ENCODE measurements at places on chromosomes 1 and 21.
A peak's percentile ranks its signal among the peaks of the same experiment; 100 is the strongest.

- no peak for DNase-seq
Measured at GRCh38 chr21:32916088-32916487, 109.6 kb upstream of the OLIG2 start.

DNA sequence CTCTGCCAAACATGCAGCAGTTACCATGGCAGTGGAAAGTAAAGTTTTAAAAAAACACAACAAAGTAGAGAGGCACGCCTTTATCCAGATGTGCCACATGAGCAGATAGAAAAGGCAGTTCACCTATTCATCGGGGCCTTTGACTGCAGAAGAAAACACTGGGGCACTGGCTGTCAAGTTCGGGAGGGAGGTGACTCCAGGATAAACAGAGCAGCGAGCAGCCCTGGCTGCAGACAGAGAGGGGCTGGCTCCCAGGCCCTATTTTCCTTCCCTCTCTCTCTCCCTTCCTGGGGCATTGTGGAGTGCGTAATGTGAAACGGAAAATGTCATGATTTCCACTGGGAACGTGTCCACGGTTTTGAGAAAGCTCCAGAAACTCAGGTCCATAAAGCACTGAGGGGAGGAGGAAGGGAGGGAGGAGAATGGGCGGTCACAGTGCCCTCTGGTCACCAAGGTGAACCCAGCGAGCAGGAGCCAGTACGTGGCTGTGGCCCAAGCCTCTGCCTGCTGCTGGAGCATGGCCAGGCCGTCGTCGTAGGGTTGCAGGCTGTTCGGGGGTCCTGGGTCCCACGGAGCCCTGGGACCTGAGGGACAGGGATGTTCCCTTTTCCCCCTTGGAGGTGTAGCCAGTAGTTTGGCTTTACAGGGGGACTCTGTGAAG lies 114.7 kb upstream of the IRF2BP2 start:
- DNase-seq: no peak

DNA sequence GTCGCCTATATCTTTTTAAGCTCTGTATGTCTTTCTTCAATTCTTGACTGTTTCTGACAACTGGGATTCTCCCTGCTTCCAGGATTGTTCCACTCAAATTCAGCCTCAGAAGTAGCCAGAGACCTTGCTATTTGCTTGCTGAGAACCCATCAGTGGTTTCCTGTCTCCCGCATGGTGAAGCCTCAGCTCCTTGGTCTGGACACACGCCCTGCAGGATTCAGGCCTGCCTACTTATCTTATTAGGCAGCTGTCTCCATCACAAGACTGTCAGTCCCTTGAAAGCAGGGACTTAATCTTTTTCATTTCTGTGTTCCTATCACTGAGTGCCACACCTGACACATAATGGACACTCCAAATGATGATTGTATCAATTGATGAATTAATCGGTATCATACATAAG lies 175.3 kb downstream of the PLPP3 start:
- no peak for DNase-seq

- no peak for DNase-seq
Measured at GRCh38 chr1:185498207-185498606, 181.2 kb upstream of the IVNS1ABP start.

DNA sequence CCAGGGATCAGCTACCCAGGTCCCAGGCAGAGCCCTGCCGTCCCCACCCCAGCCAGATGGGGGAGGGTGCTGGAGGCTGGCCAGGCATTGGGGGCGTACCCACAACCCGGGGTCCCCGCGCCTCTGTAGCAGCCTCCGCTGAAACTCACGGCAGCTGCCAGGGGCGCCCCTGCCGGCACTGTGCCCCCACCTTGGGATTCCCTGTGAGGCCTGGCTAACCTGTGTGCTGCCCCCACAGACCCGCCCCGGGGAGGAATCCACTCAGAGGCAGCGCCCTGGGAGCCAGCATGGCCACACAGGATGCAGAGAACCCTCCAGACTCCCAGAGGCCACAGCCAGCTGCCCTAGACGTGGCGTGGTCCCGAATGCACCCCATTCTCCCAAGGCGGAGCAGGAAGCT lies 3.8 kb downstream of the DVL1 start:
- no peak for DNase-seq

GRCh38 chr1:167683641-167684502 lies 37.9 kb upstream of the MPZL1 start:
- peak; percentile 41 for DNase-seq

DNA sequence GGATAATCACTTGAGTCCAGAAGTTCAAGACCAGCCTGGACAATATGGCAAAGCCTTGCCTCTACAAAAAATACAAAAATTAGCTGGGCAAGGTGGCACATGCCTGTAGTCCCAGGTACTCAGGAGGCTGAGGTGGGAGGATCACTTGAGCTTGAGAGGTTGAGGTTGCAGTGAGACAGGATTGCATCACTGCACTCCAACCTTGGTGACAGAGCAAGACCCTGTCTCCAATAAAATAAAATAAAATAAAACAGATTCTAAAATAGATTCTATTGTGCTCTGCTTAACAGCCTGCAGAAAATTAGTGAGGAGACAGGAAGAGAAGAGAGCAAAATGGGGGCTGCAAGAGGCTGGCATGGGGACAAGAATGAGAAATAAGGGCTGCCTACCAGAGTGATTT lies 7.5 kb upstream of the SDE2 start:
- no peak for DNase-seq

Measured in IMR-90 (cell line).